ENCODE measurements at places on chromosomes 3 and 15.

DNA sequence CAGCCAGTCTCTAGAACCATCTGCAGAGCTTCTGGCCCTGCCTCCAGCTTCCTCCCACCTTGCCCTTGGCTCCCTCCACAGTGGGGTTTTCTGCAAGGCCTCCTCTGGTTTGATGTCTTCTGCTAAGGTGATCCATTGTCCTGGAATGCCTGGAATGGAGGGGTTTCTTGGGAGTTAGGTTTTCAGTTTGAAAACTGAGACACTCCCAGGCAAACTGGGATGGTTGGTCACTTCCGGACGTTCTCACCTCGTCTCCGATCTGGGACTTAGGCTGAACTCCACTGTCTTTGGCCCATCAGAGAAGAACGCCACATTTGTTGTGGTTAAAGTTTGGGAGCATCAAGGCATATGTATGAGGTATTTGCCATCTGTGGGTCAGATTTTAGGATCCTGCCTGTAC, 77.4 kb upstream of the KLHL25 start:
- no peak for DNase-seq

DNA sequence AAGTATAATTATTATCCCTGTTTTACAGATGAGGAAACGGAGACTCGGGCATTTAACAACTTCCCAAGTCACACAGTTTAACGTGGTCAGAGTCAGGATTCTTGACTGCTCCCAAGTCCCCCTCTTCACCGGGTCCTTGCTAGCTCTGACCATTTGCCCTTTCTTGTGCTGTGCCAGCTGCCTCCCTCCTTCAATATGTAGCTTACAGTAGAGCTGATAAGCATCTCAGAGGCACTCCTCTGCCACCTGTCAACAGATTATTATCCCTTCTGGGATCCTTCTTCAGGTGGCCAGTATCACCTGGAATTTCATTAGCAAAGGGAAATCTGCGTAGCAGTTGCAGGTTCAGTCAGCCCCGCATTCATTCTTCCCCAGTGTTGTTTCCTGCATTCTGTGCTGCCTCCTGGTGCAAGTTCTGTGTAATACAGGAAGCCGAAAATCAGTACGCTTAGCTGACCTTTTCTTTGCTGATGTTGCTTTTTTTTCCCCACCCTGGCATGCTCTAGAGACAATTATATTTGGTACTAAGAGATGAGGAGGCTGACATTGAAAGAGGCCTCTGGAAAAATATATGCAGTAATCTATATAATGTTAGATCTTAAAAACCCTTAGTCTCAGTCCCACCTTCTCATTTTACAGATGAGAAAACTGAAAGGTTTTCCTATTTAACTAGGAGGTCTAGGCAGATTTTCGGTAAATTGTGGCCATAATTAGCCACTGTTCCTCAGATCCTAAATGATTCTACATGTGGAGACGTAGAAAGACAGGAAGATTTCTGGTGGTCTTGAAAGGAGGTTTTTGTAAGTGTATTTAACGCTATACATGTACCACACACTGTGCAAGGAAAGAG, 24.8 kb downstream of the TMOD2 start:
- DNase-seq = peak; percentile 68

- DNase-seq = no peak
Measured at GRCh38 chr3:71927505-71928066, 142.6 kb upstream of the PROK2 start.

DNA sequence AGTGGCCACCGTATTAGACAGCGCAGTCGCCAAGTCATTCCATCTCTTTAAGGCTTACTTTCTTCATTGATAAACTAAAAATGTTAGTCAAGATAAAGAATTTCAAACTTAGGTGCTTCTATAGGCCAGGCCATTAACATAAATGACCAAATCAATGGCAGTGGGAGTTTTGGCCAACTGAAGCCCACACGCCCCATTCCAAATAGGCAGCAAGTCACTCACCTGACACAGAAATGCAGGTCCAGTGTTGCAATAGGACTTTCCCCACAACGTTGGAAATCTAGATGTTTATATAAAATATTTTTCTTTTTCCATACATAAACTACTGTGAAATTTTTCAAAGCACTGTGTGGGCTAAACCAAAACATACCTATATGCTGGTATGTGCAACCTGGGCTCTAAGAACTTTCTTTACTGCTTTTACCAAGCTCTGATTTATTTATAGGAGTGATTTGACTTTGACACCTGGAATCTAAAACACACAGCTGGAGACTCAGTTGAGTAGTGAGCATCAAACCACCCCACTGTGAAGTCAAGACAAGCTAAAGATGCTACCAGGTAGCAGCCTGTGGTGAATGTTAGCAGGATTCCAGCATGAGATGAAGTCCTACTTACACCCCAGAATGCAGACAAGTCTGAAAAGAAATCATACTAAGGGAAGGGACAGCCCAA, 15.1 kb downstream of the GOLIM4 start:
- DNase-seq = no peak

GRCh38 chr15:66253418-66254088, at the start of gene MEGF11:
TSS of gene MEGF11 (minus strand) at chr15:66253750. CDS start at chr15:66128403, 125,347 bp downstream.
- no peak for DNase-seq

DNA sequence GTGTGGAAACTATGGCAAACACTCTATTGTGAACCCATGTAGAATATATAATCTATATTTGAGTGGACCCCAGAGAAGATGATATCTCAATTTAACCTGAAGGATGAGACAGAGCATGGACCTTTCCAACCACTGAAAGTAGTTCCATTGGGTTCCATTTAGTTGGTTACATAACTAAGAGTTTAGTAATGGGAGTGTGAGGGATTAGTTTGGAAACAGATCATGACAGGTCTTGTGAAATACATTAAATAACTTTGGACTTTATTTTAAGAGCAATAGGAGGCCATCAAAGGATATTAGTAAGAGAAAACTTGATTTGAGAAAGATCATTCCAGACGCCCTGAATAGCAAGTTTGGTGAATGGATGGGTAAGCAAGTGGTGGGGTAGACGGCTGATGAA, 487.2 kb upstream of the ROBO2 start:
- DNase-seq = no peak

- DNase-seq = no peak
Measured at GRCh38 chr3:185477316-185477715, 21.5 kb downstream of the TMEM41A start.

DNA sequence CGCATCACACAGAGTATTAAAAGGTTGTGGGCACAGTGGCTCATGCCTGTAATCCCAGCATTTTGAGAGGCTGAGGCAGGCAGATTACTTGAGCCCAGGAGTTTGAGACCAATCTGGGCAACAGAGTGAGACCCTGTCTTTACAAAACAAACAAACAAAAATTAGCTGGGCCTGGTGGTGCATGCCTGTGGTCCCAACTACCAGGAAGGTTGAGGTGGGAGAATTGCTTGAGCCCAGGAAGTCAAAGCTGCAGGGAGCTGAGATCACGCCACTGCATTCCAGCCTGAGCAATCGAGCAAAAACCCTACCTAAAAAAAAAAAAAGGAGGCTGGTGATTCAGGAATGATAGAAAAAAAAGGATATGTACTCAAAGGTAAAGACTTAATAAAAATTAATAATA, 28.2 kb upstream of the ST6GAL1 start:
- no peak for DNase-seq

- no peak for DNase-seq
Measured at GRCh38 chr3:69848113-69848512, 108.8 kb downstream of the MITF start.

DNA sequence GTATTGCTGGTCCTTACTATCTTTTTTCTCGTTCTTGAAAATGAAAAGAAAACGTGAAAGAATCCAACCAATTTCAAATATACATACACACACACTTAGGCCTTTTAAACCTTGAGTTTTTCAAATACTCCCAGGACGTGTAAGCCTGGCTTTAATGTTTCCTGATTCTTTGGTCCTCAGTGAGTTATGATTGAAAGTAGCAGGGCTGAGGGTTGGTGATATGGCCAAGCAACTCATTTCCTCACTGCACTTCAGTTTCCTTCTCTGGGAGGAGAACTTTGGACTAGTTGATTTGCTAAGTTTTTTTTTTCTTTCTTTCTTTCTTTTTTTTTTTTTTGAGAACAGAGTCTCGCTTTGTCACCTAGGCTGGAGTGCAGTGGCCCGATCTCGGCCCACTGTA, 34.6 kb downstream of the CHD2 start:
- DNase-seq = no peak

DNA sequence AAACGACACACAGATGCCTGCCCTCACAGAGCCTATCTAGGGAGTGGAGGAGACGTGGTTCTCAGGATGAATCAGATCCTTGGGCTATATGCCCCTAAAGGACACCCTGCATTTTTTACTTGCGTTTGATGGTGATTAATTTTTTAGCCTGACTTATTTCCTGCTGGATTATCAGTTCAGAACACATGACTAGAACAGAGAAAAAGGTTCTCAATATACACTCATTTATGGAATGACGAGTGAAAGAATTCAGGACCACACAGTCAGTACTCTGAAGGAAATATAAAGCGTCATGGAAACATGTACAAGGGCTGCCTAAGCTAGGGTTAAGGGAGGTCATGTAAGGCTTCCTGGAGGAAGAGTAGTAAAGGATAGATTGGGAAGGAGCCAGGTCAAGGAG, 121.8 kb downstream of the SSR3 start:
- DNase-seq = no peak

- DNase-seq = no peak
Measured at GRCh38 chr15:63040954-63041353, 1.6 kb upstream of the TPM1 start.

GRCh38 chr3:113927556-113927955, 20.3 kb upstream of the ZDHHC23 start:
- DNase-seq = no peak

GRCh38 chr3:119349354-119350041, 55.3 kb downstream of the ARHGAP31 start:
- DNase-seq = no peak

- DNase-seq = no peak
Measured at GRCh38 chr3:37015642-37016041, 22.3 kb downstream of the MLH1 start.

DNA sequence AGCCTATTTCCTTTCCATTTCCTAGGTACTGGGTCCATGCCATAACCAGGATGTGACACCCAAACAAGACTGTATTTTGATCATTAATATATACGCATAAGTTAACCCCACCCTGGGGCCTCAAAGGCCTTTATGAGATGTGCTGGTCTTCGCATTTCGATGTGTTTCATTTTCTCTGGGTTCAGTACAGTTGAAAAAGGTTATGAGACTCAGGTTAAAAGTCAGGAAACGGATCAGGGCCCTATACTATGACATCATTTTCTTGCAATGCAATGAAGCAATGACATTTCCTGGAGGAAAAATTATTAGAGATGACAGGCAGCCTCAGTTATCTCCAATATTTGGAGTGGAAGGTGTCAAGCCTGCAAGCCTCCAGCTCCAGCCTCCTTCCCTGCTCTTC, 31.7 kb downstream of the TMEM212 start:
- no peak for DNase-seq

- DNase-seq = no peak
Measured at GRCh38 chr3:129123314-129124060, 1.9 kb upstream of the RAB43 start.

GRCh38 chr3:143608966-143609365, 239.3 kb downstream of the SLC9A9 start:
- no peak for DNase-seq

- DNase-seq = no peak
Measured at GRCh38 chr15:81046290-81046689, 45.6 kb downstream of the TLNRD1 start.

DNA sequence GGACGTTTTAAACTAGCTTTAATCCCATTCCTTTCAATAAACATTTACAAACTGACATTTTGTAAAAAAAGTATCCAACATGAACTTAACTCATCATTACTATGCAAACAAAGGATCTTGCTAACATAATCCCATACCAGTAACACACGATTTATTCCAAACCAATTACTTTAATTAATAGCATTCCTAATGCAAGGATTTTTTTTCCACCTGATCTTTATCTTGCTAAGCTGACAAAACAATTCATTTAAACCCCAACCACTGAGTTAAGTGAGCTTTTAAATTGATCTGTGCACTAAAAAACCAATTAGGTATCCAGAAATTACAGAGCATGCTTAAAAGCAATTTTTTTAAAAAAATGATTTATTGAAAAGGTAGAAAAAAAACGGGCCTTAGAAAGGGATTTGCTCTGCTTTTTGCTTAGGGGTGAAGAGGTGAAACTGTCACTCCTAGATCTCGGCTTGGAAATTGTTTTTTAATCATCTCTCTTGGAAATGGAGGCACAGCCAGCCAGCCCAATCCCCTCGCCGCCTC, 1.2 kb downstream of the SH3BP5 start:
- DNase-seq = no peak

GRCh38 chr3:188082450-188082849, 71.5 kb upstream of the LPP start:
- DNase-seq = no peak
